AG09319 (cell line): ENCODE measurements at places on chromosomes 6 and 20.

DNA sequence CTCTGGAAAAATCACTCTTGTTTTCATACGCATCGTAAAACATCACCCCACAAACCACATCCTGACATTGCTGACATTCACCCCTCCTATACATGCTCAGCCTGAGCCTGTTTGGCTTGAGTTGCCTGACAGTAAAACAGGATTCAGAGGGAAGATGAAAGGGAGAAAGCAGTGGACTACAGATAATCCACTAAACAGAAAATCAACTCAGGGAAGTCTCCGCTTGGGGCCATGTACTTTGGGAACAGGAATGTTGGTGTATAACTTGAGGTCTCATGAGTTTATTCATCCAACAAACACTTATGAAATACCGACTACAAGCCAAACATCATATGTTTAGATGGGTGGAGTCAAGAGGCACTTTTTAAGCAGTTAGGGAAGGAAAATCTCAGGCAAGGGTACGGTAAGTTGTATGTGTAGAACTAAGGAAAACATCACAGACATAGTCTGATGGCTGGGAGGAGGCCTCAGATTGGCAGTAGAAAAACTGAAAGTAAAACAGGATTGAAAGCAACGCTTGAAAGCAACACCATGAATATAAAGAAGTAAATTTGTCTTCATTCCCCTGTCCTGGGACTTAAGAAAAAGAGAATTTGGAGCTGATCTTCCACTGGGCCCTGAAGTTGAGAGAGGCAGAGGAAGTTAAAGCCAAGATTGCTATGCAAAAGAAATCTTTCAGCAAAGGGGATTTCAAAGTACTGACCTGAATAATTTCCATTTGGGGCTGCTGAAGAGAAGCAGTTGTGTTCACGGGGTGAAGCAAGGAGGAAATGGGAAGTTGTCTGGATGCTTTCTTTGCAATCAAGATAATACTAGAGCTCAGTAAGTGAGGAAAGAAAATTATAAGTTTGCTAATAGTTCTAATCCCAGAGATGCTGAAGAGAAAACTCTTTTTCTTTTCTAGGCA is 28.8 kb downstream of the PDE7B start:
- DNase-seq = no peak

DNA sequence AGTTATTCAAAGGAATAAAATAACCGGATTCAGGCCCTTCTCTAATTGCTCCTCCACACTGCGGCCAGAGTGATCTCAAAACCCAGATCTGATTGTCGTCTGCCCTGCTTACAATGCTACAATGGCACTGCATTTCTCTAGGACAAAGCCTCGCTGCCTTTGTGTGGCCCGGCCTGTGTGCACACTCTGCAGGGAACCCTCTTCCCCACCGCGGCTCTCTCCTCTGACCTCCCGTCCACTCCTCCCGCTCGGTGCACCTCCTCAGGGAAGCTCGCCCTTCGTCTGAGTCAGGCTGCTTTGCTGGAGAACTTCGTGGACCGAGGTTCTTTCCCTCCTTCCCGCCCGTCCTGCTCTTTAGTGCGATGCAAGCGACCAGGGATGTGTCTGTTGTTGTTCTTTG is 101.6 kb upstream of the SNX9 start:
- no peak for DNase-seq

DNA sequence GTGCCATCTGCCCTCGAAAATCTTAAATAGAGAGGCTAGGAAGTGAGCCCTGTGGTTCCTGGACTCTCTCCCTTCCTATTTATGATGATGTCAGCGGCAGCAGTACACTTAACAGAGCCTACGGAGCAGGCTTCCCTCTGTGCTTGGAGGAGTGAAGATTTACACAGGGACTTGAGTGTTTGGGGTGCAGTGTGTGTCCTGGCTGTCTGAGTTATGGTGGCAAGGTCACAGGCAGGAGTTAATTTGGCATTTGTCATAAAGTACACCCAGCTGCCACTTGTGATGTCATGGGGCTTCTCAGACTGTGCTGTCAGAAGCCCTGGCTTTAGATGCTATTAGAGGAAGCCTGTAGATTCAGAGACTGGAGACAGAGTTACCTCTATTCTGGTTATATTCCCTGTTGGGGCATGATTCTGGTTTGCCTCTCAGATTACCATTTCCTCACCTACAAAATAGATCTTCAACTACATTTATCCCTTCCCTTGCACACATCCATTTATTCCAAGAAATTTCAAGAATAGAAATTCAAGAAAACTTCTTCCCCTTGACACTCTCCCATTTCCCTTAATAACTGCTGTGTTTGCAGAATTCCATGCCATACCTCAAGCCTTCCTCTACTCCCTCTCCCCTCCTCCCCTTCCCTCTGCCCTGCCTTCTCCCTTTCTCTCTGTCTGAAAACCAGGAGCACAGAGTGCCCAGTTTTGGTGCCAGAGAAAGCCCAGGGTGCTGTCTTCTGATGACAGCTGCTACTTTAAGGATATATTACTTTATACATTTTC is 72.1 kb downstream of the SLC24A3 start:
- no peak for DNase-seq

- no peak for DNase-seq
Observed at GRCh38 chr6:15410752-15411151, 164.9 kb downstream of the JARID2 start.

- DNase-seq = no peak
Observed at GRCh38 chr20:58635279-58635665, 15.8 kb upstream of the STX16 start.
